ENCODE measurements at places on chromosomes 16 and 17.

GRCh38 chr16:17567455-17567854, 96.7 kb upstream of the XYLT1 start:
- DNase-seq = no peak

- no peak for DNase-seq
Measured at GRCh38 chr17:6706499-6706898, 6.7 kb downstream of the SLC13A5 start.

GRCh38 chr17:64692187-64692586, 30.1 kb upstream of the SMURF2 start:
- DNase-seq = no peak

DNA sequence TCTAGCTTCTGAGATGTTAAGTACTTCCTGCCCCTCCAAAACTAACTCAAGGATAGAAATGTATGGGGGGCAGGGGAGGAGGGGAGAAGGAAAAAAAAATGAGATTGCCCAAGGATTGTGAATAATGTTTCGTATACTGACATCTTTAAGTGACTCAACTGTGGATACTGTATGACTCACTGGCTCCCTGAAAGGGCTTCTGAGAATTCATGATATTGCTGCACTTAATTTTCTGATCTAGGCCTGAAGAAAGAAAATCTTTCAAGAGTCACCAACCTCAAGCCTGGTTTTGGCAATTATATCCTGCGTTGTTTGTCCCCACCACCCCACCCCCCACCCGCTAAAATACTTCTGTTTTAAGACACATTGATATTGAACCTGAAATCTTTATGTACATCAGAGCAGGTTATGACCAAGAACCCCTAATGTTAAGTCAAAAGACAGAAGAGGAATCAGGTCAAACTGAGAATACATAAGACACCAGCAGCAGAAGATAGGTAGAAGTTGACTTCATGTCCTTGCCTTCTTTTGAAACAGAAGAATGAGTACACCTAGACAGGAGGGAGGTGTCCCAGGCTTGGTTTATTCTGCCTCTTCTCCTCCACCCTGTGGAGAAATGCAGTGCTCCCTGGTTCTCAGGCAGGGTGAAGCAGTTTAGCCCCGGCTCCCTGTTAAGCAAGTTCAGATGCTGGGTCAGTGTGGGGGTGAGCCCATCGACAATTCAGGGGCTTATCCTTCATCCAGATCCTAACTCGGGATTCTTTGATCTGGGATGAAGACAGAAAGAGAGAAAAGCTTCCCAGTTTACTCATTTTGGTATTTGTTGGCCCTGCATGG, 3.3 kb upstream of the FBXL20 start:
- no peak for DNase-seq

- no peak for DNase-seq
Measured at GRCh38 chr16:88936556-88937205, 40.3 kb downstream of the CBFA2T3 start.

DNA sequence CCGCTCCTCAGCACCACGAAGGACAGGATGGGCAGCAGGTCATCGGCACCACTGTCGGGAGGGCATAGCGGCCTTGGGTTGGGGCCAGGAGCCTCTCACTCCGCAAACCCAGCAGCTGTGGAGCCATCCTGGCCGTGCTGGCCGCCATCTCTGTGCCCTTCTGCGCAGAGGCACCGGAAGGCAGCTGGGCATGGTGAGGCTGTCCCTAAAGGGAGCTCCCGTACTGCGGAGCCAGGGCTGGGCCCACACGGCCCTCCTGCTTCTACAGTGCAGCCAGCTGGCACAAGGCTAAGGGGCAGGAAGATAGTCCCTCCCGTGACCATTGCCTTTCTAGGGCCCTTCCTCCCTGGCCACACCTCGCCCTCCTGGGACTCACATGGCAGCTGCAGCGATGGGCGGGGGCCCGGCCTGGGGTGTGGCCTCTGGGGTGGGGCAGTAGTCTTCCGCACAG, 7.0 kb upstream of the SPATA2L start:
- no peak for DNase-seq

- no peak for DNase-seq
Measured at GRCh38 chr16:64238571-64238970, 883.3 kb downstream of the CDH11 start.

DNA sequence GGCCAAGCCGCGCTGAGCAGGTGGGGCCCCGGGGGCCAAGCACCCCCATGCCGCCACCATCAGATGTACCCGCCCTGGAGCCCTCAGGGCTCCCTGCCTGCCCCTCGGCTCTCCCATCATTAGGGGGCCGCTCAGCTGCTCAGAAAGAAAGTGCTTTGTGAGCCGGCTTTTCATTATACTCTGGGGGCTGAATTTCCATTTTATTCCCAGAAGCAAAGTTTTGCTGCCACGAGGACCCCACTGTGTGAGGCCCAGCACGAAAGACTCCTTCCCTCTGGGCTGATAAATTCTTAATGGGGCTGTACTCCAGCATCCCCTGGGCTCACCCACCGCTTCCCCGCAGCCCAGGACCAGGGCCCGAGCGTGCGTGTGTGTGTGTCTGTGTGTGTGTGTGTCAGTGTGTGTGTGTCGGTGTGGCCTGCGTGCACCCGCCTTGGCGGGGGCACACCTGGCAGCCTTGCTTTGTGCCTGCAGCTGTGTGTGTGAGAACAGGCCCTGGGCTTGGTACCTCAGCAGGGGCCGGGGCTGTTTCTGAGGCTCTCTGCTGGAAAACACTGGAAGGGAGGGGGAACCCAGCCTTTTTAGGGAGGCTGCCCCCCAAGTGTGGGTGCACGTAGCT, 103.0 kb upstream of the GSE1 start:
- no peak for DNase-seq

GRCh38 chr16:7294020-7294419, 38.6 kb upstream of the RBFOX1 start:
- DNase-seq = no peak

- DNase-seq = peak; percentile 50
Measured at GRCh38 chr17:13031718-13032350, 14.0 kb upstream of the ELAC2 start.

- DNase-seq = no peak
Measured at GRCh38 chr16:11307639-11308492, 26.7 kb upstream of the PRM1 start.

GRCh38 chr17:38579934-38580333, 25.8 kb downstream of the SRCIN1 start:
- DNase-seq = no peak

DNA sequence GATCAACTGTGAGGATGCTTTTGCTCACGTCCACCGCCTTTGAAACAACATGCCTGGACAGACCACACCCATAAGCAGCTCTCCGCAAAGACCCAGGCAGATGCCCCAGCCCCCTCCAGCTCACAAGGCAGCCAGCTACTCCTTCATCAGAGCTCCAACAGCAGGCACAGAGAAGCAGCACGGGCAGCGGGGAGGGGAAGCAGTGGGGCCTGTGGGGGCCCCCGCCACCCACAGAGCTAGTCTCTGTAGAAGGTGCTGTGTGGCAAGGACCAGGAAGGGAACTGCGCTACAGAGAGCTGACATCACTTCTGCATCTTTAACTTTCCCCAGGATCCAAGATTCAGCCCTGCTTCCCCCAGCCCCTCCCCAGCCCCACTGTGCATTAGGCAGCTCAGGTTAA, 10.0 kb upstream of the SCNN1G start:
- no peak for DNase-seq

GRCh38 chr16:73364413-73364812, 316.5 kb upstream of the ZFHX3 start:
- no peak for DNase-seq

GRCh38 chr16:1150511-1150982, 2.4 kb upstream of the CACNA1H start:
- no peak for DNase-seq

DNA sequence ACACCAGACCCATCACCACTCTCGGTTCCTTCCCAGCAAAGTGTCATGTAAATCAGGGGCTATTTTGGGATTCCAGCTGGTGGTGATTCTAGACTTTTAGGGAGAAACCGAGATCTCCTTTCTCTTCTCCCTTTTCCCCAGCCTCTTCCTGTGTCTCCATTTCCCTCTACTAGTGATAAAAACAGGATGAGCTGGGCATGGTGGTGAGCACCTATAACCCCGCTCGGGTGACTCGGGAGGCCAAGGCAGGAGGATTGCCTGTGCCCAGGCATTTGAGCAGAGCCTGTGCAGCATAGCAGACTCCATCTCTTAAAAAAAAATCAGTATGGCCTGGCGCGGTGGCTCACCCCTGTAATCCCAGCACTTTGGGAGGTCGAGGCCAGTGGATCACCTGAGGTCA, 6.1 kb downstream of the TBX21 start:
- DNase-seq = no peak

DNA sequence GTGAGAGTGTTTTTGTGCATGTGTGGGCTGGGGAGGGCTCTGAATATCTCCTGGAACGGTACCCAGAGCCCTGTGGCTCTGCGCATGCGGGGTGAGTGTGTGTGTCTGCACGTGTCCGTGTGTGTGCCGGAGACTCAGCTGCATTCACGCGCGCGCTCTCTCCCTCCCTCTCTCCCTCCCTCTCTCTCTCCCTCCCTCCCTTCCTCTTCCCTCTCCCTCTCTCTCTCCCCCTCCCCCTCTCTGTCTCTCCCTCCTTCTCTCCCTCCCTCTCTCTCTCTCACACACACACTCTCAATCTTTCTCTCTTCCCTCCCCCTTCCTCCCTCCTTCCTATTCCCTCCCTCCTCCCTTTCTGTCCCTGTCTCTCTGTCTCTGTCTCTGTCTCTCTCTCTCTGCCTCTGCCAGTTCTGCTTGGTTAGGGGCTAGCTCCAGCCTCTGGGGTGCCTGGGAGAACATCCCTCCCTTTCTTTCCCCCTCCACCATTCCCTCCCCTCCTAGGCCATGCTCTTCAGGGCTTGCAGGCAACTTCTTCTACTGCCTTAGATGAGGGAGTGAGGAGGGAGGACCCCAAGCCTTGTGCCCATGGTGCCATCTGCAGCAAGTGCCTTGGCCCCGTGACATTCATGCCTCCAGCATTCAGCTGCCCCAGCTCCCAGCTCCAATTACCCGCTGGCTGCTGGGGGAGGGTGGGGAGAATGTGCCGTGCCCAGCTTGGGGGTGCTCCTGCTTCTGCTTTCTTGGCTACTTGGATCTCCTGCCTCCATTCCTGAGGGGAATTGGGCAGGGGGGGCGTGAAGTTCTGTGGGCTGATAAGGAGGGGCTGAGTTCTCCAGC, 6.4 kb downstream of the THRA start:
- DNase-seq = peak; percentile 84

DNA sequence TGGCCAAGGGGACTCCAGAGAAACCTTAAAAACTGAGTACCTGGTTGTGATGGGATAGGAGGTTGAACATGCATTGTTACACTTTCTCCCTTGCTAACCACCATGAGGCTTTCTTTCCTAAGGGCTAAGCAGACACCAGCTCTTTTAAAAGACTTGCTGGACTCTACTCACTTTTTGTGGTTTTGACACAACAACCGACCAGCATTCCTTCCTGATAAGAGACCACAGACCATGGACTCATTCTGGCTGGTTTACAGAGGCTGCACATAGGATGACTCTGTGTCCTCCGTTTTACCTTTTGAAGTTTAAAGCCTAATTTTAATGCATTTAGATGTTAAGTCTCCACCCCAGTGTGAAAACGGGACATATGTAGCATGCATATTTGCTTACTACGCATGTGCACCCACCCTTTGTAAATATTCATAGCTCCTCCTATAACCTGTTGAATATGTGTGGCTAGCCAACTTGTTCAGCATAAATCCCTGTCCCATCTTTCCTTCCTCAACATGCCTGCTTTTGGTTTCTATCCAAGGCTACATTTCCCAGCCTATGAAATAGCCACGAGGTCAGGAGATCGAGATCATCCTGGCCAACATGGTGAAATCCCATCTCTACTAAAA, 475.9 kb downstream of the GRIN2A start:
- no peak for DNase-seq

DNA sequence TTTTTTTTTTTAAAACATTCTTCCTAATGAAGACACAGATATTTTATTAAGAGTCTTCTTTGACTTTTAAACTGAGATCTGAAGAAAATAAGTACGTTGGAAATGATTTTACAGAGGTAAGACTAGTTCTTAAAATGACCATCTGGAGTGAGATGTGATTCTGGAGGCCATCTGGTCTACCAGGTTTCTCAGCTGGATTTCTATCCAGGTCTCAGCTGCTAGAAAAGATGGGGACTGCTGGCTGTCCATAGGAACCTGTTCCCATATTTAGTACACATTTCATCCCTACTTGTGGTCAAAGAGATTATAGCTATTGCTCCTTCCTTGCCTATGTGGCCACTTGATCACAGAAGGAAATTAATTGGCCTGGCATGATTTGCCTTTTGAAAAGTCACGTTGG, 12.2 kb downstream of the PMFBP1 start:
- DNase-seq = no peak
